ENCODE measurements at places on chromosomes 7 and 10.

GRCh38 chr7:55036950-55037736, 18.3 kb downstream of the EGFR start:
- DNase-seq: no peak

- no peak for DNase-seq
Observed at GRCh38 chr10:131921184-131921583, 20.4 kb downstream of the PPP2R2D start.

DNA sequence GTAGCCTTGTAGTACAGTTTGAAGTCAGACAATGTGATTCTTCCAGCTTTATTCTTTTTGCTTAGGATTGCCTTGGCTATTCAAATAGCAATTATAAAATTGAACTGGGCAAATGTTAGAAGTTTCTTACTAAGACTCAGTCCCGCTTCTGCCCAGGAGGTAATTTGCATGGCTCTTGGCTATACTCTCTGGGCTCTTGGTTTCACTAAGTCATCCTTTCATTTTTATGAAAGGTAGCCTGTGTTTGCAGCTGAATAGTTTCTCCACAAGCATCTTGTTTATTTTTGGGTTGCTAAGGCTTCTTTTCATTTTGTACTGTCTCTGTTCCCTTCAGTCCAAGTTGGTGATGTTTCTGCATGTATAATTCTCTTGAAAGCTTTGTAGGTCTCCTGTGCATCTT, 340.6 kb downstream of the SH2D4B start:
- DNase-seq: no peak

- DNase-seq: no peak
Observed at GRCh38 chr10:110404413-110404812, 93.3 kb upstream of the DUSP5 start.

DNA sequence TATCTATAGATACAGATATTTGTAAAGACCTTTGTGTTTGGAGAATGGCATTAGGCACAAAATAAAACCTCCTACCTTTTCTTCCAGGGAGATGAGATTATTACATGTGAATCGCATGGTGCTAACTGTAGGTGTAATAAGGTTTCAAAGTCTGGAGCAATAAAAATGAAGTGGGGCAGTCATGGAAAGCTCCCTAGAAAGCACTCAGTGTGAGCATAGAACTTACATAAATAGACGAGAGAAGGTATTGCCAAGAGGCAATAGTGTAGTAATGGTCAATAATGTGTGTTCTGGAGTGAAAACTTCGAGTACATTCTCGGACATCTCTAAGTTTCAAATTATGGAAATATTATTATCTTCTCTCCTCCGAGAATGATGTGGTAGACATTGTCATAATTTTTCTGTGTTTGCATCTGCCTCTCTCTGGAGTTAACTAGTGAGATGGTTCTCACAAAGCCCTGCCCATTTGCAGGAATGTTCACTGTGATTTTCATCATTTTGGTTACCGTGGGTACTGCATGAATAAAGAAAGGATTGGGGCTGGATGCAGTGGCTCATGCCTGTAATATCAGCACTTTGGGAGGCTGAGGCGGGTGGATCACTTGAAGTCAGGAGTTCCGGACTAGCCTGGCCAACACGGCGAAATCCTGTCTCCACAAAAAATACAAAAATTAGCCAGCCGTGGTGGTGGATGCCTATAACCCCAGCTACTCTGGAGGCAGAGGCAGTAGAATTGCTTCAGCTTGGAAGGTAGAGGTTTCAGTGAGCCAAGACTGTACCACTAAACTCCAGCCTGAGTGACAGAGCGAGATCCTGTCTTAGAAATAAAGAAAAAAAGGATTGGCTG, 10.6 kb downstream of the VIM start:
- no peak for DNase-seq

DNA sequence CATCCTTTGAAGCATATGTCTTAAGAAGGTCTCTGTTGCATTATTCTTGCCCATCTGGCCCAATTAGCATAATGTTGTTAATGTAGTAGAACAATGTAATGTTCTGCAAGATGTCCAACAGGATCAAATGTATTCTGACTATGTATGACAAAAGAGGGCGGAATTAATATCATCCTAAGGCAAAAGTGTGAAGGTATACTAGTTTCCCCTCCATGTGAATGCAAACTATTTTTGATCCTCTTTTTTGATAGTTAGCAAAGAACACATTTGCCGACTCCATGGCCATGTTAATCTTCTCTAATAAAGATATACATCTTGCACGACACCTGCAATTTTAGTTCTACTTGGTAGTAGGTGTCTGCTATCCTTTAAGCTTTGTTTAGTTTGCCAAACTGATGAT, 157.6 kb downstream of the ATRNL1 start:
- DNase-seq: no peak

GRCh38 chr10:110558041-110558440, 9.5 kb upstream of the SMC3 start:
- DNase-seq: no peak

DNA sequence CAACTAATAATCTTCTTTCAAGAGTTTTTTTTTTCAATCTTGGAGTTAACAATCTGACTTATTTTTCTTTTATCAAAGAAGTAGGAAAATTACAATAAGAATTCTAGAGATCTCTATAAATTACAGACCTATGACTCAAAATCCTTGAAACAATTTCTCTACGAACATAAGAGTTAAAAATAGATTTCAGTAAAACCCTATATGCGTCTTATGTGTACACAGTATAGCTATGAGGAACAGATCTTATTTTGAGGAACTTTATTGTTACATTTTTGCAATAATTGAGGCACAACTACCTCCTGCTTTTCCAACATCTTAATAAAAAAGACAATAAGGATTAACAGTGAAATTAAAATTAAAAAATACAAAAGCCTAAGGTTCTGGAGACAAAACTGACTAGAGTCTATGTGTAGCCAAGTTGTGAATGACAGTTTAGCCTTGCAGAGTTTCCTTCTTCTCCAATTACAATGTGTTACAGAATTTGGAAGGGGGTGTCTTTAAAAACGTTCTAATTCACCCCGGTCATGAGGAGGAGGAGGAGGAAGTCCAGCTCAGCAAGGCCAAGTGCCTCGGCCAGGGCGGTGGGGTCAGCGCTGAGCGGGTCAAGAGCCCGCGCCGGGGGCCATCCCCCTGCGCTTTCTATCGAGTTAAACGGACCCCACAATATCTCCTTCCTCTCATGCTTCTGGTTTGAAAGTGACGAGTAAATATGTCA, 40.5 kb downstream of the AMZ1 start:
- no peak for DNase-seq

- no peak for DNase-seq
Observed at GRCh38 chr10:68067029-68067428, 8.1 kb downstream of the HERC4 start.

DNA sequence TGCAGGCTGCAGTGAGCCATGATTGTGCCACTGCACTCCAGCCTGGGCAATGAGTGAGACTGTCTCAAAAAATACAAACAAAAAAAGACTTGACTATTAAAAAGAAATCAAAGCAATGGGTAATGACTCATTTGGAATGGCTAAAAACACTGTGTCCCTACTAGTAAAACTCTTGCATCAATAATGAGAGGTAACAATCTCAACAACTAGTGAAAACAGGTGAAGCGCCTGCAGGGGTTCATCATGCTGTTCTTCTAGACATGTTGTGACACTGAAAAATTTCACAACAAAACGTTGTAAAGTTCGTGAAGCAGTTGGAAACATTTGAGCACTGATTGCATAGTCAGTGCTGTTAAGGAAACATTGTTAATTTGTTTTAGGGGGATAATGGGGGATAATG, 26.9 kb upstream of the SLC29A4 start:
- DNase-seq: no peak

- no peak for DNase-seq
Observed at GRCh38 chr10:77619964-77620703, 17.5 kb downstream of the KCNMA1 start.

DNA sequence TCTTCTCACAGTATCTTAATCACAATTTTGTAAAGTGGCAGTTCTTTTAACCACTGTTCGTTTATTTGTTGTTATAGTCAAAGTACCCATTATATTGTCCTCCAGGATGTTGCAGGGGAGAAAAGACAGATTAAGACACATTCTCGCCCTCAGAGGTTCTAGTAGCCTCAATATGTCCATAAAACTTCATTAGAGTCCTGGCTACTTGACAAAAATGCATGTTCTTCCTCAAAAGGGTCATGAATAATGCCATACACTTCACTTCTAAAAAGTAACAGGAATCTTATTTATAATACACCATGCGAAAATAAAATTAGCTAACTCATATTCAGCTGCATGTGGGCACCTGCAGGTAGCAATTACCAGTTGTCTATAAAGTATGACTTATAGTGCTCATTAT, 109.3 kb upstream of the ANK3 start:
- DNase-seq: no peak

GRCh38 chr7:3309140-3309539, 8.1 kb downstream of the SDK1 start:
- no peak for DNase-seq

GRCh38 chr7:146455091-146455655, 338.6 kb downstream of the CNTNAP2 start:
- DNase-seq: no peak

- no peak for DNase-seq
Observed at GRCh38 chr10:48946332-48946731, 6.7 kb upstream of the LRRC18 start.

All from stimulated activated naive CD4-positive, alpha-beta T cell treated with Interleukin-2 at 50 U/mL for 16 hours (primary cell).